ENCODE measurements at places on chromosomes 5 and 9.

- no peak for DNase-seq
Measured at GRCh38 chr9:114261026-114261425, 61.9 kb upstream of the ORM1 start.

GRCh38 chr5:98909363-98909762 is 19.4 kb downstream of the CHD1 start:
- no peak for DNase-seq

DNA sequence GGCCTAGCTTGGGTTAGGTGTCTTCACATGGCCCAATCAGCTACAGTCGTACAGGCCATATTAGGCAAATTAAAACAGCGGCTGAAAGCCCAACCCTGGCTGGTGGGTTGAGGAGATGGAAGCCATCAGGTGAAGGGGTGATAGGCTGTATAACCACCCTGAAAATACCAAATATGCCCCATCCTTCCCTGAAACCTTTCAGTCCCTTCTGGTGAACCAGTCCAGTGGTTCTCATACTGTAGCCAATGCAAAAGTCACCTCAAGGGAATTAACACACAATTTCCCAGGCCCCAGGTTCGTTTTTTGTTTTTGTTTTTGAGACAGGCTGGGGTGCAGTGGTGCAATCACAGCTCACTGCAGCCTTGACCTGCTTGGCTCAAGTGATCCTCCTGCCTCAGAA is 19.8 kb upstream of the KCNV2 start:
- no peak for DNase-seq

GRCh38 chr5:170636206-170636605 is 132.4 kb downstream of the KCNIP1 start:
- no peak for DNase-seq

DNA sequence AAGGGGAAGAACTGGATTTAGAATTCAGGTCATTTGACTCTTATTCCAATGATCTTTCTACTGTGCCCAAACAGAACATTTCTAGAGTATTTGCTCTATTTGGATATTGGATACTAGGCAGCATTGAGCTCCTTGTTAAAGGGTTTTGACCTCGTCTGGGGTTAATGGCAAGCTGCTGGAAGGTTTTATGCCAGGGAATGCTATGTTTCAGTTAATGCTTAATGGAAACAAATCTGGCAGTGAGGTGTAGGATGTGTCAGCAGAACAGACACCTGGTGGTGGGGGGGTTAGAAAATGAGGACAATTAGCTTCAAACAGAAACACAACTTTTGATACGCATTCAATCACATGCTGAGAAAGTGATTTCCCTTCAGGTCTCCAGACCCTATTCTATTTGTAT is 51.5 kb downstream of the AGXT2 start:
- DNase-seq: no peak

DNA sequence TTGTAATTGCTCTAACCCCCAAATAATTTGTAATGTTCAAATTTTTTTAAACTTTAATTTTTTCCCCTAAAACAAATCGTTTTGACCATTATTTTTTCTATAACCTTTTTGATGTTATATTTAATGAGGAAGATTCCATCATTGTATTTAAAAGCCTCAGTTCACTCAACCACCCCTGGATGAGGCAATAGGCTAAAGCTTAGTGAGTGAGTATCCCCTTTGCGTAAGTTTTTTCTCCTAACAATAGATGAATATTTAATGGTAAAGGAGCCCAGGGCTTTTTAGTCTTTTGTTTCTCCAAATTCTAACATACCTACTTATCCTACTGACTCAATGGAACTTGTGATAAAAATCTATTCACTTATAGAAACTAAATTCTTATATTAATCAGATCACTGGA is 38.1 kb downstream of the ALDH1A1 start:
- no peak for DNase-seq

GRCh38 chr9:12915366-12915954 is 140.6 kb downstream of the LURAP1L start:
- DNase-seq: no peak

DNA sequence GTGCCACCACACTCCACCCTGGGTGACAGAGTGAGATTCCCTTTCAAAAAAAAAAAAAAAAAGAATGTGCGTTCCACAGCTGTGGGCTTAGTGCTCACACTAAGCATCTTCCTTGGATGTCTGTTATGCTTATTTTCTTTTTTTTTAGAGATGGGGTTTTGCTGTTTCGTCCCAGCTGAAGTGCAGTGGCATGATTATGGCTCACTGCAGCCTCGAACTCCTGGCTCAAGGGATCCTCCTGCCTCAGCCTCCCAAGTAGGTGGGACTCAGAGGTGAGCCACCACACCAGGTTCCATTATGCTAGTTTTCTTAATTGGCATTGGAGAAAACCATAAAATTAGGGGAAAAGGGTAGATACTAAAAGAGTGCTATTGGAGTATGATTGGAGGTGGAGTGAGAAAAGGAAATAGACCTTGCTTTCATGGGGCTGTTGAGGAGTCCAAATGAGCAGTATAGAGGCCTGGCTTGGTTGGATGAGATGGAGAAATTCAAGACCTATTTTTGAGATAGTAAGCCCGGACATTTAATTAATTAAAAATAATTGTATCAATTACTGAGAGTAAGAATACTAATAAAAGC is 978 bp upstream of the BRD3OS start:
- no peak for DNase-seq

DNA sequence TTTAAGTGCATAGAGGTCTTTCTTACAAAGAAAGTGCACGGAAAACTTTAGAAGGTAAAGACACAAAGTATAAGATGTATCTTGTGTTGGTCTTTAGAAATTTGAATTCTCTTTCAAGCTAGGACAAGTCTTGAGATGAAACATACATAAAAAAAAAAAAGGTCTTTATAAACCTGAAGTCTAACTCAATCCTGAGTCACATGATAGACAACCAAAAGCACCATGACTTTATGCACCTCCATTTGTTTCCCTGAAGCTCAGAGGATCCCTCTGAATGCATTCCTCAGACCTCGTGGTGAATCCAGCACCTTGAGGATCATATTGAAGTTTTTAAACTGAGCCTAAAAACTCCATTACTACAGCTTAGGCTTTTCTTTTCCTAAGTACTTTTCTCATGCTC is 91.8 kb downstream of the RAB3C start:
- no peak for DNase-seq

DNA sequence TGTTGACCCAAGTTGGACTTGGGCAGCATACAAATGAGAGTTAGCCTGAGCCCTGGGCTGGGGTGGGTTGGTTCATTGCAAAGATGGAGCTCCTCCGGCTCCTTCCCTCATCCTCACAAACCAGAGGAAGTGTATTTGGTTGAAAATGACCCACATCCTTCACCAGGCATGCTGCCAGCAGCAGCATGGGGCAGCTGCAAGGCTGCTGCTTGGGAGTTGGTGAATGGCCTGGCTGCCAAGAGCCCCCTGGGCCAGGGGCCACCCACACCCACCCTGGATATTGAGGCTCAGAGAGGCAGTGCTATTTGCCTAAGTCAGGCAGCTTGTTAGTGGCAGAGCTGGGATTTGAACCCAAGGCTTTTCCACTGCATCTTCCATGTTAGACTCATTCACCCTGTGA is 29.5 kb downstream of the PPARGC1B start:
- DNase-seq: no peak
